GM23338 (cell line): ENCODE measurements at places on chromosomes 5 and 9. TPM values are rescaled to one million over a fixed set of nuclear protein-coding genes. Genes with fewer than 3 reads are reported as not detected.

The CLIC3 gene
- total RNA-seq: 0.56 TPM in 1 of 2 replicates, not detected in the other

The PCDHA2 gene
- 2.2 and 2.4 TPM in 2 replicates for total RNA-seq

- no peak for DNase-seq
Observed at GRCh38 chr5:79699763-79700400, 10.2 kb downstream of the CMYA5 start.

- DNase-seq: no peak
Observed at GRCh38 chr9:21624675-21625644, 142.8 kb upstream of the IFNE start.
